MCF 10A (cell line): ENCODE measurements at places on chromosomes 5 and 9. TPM values are rescaled to one million over a fixed set of nuclear protein-coding genes. Genes with fewer than 3 reads are reported as not detected.

The SPINK5 gene
- 0.96 and 3.1 TPM in 2 replicates for total RNA-seq

The FAM200C gene
- total RNA-seq = 2.2 and 3.7 TPM in 2 replicates

The OR1J2 gene
- total RNA-seq = not detected in 2 replicates

The PCDHA3 gene
- total RNA-seq = not detected in 2 replicates

The PAEP gene
- total RNA-seq = not detected in 2 replicates

The WDR38 gene
- total RNA-seq = not detected in 2 replicates

The IFNA13 gene
- total RNA-seq = not detected in 2 replicates

The OBP2B gene
- total RNA-seq = not detected in 2 replicates

The DMRT2 gene
- total RNA-seq = not detected in 2 replicates

The KIF4B gene
- not detected in 2 replicates for total RNA-seq

The PTTG1 gene
- 87.0 and 119 TPM in 2 replicates for total RNA-seq

The CYSRT1 gene
- 1.4 and 1.8 TPM in 2 replicates for total RNA-seq

The CDH6 gene
- total RNA-seq = not detected in 2 replicates

The SLC6A19 gene
- not detected in 2 replicates for total RNA-seq

The ENTPD2 gene
- 13.4 and 31.5 TPM in 2 replicates for total RNA-seq

The CANX gene
- 1,781 and 2,325 TPM in 2 replicates for total RNA-seq

The PHF24 gene
- not detected in 2 replicates for total RNA-seq

The OLFM1 gene
- total RNA-seq = not detected in 2 replicates

The TMEM267 gene
- total RNA-seq = 18.4 and 19.5 TPM in 2 replicates

The DAB2 gene
- 0.68 and 2.1 TPM in 2 replicates for total RNA-seq

The NR5A1 gene
- total RNA-seq = not detected in 2 replicates

The MCTP1 gene
- 29.3 and 40.3 TPM in 2 replicates for total RNA-seq

The IFNA8 gene
- total RNA-seq = not detected in 2 replicates

The AQP3 gene
- 0.83 and 0.89 TPM in 2 replicates for total RNA-seq

The SHOC1 gene
- total RNA-seq = 0.09 and 0.15 TPM in 2 replicates

The NXNL2 gene
- total RNA-seq = 0.49 and 0.66 TPM in 2 replicates

The CCDC152 gene
- not detected in 2 replicates for total RNA-seq

The TSPAN17 gene
- 36.7 and 47.5 TPM in 2 replicates for total RNA-seq

The SLC25A2 gene
- 0.37 and 0.79 TPM in 2 replicates for total RNA-seq

The SVEP1 gene
- total RNA-seq = 9.9 and 21.9 TPM in 2 replicates

The PRR16 gene
- total RNA-seq = 11.9 and 18.9 TPM in 2 replicates
